Fibroblast of the aortic adventitia (primary cell): ENCODE measurements at places on chromosomes 6 and 20. TPM values are rescaled to one million over a fixed set of nuclear protein-coding genes. Genes with fewer than 3 reads are reported as not detected.
A peak's percentile ranks its signal among the peaks of the same experiment; 100 is the strongest.

- DNase-seq: peak; percentile 8
Observed at GRCh38 chr20:8320306-8320705, 188.2 kb downstream of the PLCB1 start.

DNA sequence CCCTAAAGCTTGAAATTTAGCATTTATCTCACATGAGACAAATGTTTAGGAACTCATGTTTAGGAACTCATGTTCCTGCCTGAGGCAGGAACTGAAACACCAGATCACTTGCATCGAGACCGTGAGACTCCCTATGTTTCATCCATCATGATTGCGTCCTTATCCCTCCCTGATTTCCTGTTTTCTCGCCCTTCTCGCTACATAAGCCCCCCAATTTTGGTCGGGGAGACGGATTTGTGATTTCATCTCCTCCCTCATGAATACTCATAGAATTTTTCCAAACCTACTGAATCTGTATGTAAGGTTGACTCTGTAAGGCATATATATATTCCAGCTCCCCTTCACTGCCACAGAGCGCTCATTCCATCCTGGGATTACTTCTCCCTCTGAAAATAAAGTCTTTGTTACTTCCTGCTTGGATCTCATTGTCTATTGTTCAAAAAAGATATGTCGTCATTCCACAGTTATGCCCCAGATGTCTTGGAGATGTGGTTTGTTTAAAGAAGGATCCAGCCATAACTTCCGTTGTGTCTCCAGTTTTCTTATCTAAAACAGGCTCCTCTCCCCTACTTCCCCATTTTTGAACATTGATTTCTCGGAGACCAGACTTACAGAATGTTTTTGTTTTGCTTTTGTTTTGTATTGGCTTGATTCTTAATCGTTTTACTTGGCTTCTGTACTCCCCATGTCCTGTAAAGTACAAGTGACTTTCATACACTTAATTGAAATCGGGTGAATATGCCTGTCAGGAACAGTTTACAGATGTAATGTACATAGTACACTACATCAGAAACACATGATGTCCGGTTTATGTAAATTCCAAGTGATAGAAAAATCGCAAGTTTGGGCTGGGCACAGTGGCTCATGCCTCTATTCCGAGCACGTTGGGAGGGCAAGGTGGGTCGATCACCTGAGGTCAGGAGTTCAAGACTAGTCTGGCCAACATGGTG, 118.7 kb downstream of the HFE start:
- DNase-seq: peak; percentile 91

GRCh38 chr20:33732166-33732970, 572 bp downstream of the ZNF341 start:
- peak; percentile 78 for DNase-seq

GRCh38 chr20:11057624-11058023, 383.8 kb upstream of the JAG1 start:
- peak; percentile 4 for DNase-seq

DNA sequence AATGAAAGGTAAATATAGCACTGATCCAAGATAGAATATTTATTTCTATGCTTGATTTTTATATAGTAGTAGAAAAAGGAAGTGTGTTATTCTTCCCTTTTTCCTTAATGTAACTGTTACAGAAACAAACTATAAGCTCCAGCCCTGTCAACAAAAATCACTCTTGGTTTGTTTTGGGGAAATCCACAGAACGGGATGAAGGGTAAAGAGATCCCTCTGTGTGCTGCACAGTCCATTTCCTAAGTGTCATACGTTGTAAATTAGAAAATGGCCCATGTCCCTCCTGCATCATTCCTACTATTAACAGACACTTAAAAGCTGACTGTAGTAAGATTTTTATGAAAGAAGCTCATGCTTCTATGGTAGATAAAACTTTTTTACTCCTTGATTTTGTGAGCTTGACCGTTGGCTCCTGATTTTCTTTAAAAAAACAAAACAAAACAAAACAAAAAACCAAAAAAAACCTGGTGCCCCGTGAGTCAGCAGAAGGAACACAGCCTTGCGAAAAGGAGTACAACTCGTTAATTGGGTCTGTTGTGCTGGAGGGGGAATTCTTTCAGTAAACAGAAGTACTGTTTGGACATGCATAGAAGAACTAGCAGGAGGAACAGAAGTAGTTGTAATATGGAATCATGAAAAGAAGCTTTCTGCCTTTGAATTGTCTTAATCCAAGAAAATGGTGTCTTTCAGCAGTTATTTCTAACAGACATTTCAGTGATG, 67.5 kb downstream of the RTN4IP1 start:
- DNase-seq: no peak

Gene ATP5F1E
- 34.4 and 43.6 TPM in 2 replicates for total RNA-seq
